Cerebellar nuclear complex (tissue), 1 donor: ENCODE measurements at places on chromosomes 1 and 21.

- no peak for DNase-seq
Measured at GRCh38 chr1:243433737-243434370, 178.0 kb downstream of the SDCCAG8 start.

DNA sequence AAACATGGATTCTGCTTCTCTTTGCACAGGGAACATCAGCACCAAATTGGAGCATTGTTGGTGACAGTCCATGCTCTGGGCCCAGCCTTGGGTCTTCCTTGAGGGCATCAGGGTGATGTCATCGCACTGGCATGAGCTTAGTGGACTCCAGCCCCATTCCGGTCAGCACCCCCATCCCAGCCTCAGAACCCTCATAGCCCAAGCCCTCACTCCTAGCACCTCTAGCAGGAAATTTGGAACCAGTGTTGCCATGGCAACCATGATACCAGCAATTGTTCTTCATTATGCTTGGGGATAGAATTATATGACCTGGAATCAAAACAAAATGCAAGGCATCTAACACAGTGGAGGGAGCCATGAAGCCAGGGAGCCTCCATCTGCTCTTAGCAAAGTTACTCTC is 83.1 kb downstream of the VWA5B1 start:
- DNase-seq: no peak

DNA sequence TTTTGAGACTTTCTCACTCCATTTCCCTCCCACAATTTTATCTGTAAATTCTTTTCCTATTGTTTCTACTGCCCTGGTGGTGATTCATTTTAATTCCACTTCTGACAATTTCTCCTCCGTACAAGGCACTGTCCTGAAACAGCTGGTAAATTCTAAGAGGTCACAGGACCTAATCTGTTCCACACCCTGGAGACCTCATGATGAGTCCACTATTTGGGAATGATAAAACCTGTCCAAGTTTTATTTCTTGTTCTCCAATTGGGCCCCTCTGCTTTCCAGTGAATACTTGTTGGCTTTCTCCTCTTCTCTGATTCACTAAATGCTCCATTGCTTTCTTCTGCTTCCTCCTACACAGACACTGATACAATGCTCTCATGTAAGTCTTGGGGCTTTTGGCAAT is 343.1 kb upstream of the DUSP10 start:
- no peak for DNase-seq

GRCh38 chr1:42041031-42041430 is 112.2 kb upstream of the GUCA2B start:
- no peak for DNase-seq

DNA sequence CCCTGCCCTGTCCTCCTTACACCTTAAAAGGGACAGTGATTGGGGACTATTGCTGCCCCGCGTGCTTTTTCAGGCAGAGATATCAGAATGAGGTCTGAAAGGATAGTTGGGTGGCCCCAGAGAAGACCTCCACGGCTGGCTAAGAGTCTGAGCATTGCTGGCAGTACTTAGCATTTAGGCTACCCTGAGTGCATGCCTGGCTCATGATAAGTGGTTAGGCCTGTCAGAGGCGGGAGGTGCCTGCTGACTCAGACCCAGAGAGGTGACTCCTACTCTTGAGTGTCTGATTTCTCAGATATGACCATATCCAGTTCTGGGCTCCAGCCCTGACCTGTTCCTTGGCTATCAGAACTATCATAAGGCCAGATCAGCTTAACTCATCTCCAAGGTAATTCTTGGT is 213.7 kb downstream of the PBX1 start:
- DNase-seq: no peak

- DNase-seq: no peak
Measured at GRCh38 chr1:43868741-43869067, 64.9 kb upstream of the ARTN start.

GRCh38 chr1:89502895-89503294 is 21.7 kb upstream of the LRRC8B start:
- no peak for DNase-seq

DNA sequence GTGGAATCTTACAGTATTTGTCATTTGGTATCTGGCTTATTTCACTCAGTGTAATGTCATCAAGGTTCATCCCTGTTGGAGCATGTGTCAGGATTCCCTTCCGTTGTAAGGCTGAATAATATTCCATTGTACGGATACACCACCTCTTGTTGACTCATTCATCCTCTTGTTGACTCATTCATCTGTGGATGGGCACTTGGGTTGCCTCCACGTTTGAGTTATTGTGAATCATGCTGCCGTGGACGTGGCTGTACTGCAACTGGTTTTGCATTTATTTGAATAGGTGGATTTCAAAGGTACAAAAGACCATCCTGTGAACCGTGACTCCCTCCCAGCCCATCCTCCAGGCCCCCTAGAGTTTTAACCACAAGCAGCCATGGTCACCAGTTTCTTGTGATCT is 11.9 kb upstream of the TCP10L start:
- DNase-seq: no peak

DNA sequence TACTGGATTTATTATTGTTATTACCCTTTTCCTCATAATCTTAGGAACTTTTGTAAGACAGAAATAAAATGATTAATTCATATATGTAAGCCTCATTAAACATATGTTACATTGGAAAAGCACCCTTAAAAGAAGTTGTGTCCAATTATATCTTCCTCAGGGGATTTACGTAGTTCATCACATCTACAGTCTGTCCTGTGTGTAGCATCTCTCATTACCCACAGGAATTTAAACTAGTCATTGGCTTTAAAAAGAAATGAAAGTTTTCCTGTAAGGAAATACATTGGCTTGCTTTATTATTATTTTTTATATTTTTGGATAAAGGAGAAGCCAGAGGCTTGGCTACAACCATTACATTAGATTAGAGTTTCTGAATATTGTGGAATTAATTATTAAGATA is 56.1 kb downstream of the SWT1 start:
- DNase-seq: no peak

DNA sequence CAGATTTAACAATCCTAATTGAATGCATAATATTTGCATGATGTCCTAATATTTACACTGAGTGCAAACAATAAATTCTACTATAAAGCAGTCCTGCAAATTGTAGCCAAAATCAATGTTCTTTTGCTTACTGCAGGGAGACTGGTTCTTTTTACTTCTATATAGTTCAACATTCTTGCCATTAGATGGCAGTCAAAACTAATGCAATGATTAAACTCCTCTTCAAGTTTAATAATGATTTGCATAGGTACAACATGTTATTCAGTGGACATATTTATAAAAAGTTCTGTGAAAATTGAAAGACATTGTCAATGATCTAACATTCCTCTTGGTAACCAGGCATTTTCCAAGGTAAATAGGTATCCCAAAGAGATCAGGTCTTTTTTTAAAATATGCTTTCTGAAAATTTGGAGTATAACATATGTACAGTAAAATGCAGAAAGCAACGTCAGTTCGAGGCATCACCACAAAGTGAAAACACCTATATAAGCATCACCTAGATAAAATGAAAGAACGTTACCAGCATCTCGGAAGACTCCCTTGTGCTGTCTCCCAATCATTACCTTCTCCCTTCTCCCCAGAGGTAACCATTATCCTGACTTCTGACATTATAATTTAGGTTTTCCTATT is 9.8 kb upstream of the FNBP1L start:
- DNase-seq: no peak

DNA sequence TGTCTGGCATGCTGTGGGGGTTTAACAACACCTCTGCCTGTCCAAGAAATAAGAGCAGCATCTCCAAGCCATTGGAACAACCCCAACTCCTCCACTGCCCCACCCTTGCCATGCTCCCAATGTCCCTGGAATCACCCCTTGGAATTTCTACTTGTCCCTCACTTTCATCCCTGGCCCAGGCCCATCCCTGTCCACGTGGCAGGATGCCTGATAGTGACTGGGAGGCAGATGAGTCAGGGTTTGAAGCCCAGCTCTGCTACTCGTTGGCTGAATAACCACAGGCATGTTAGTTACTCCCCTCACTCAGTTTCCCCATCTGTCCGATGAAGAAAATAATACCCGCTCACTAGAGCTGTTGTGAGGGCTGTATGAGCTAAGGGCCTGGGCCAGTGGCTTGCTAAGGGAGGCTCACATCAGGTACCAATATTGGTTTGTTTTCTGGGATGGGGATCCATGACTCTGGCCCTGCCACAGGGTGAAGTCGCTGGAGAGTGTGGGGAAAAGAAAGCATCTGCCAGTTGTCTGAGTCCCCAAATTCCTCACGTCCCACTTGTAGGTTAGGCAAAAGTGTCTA is 99.4 kb upstream of the TLR5 start:
- no peak for DNase-seq

DNA sequence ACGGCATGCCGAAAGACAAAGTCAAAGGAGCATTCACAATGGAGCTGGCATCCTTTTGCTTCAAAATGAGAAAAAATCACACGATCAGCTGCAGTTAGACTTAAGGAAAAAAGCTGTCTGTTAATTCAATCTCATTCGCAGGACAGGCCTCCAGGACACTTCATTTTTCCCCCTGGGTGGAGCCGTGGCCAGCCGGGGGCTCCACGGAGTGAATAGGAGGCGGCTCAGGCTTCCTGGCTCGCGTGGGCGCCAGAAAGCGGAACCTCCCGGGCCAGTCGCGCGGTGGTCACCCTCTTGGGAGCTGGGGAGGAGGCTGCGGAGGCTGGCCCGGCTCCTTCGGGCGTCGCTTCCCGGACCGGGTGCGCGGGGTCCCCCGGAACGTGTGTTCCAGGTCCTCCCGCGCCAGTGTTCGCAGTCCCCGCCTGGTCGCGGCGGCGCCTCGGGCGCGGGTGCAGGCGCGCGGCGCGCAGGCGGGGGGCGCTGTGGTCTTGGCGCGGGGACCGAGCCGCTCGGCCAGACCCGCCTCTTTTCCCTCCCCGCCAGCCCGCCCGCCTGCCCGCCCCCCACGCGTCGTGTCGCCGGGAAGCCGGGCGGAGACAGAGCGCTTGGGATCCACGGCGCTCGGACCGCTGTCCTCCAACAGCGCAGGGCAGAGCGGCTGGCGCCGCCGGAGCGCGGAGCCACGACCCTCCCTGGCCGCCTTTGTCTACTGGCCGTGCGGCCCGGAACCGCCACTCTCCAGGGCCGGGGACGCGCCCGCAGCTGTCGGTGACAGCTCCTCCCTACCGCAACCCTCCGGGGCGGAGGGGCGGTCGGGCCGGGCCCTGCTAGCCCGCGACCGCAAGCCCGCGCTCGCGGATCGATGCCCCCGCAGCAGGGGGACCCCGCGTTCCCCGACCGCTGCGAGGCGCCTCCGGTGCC is at the start of gene RHOU:
Gene RHOU, plus strand, starts transcription at position 599 of the 921 bp plus-strand sequence. Its CDS starts 264 bp downstream, at position 863.
- DNase-seq: no peak

DNA sequence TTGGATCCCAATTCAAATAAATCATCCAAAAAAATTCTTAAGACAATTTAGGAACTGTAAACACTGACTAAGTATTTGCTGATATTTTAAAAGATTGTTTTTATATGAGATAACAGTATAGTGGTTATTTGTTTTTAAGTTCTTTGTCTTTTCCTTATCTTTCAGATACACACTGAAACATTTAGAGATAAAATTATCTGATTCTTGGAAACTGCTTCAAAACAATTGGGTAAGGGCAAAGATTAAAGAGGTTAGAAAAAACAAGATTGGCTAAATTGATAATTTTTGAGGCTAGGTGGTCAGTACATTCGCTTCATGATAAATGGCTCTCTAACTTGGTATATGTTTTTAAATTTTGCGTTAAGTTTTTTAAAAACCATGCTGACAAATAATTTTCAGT is 117.3 kb downstream of the PSMG1 start:
- DNase-seq: no peak

GRCh38 chr1:9038881-9039760 is 12.9 kb upstream of the SLC2A7 start:
- DNase-seq: no peak

GRCh38 chr1:38746941-38747600 is 112.5 kb downstream of the RRAGC start:
- no peak for DNase-seq

- DNase-seq: no peak
Measured at GRCh38 chr21:44735821-44736220, 24.4 kb upstream of the TSPEAR start.

GRCh38 chr21:44927587-44928461 is 7.1 kb upstream of the ITGB2 start:
- DNase-seq: no peak

GRCh38 chr1:228145463-228146416 is 4.0 kb upstream of the GJC2 start:
- no peak for DNase-seq

- DNase-seq: no peak
Measured at GRCh38 chr21:32702702-32703101, 25.1 kb downstream of the SYNJ1 start.

- no peak for DNase-seq
Measured at GRCh38 chr1:41286992-41287391, 44.9 kb upstream of the SCMH1 start.

DNA sequence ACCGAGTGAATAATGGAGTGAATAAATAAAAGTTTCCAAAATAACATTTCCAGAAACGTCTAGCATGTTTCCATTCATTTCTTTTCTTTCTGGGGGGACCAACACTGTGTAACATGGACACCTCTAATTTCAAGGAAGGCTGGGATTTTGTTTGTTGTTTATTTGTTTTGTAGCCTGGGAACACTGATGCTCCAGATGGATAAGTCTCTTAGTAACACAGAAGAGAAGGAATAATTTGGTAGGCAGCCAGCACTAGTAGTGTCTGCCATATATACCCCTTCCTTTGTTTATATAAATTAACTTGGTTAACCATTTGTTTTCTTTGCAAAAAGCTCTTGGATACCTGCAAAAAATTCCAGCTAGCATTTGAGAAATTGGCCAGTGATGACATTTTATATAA is 411.4 kb upstream of the DEPDC1 start:
- DNase-seq: no peak

DNA sequence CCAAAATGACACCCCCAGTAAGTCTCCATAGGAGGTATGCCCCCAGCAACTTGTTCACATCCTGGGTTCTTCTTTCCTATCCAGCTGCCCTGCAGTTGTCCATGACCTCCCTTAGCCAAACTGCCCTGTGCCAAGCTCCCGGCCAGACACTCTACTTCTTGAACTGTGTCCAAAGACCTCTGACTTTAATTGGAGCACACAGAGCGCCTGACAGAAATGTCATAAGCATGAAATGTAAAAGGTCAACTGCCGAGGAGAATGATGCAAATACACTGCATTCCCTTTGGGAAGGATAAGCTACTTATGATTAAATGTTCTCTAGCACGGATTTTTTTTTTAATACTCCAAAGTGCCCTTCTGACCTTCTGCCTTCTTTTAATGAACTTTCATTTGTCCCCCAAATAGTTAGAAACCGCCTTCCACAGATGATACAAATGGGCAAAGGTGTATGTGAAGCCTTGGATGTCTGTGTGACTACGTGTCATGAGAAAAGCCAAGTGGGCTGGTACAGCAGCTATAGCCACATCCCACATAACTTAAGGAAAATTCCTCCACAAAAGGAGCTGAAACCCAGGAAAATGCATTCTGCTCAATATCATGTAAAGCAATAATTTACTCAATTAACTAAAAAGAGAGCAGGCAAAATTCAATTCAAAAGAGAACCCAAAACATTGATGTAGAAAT is 26.8 kb downstream of the PALMD start:
- DNase-seq: no peak

GRCh38 chr1:189027512-189027911 is 1450.2 kb downstream of the BRINP3 start:
- no peak for DNase-seq

DNA sequence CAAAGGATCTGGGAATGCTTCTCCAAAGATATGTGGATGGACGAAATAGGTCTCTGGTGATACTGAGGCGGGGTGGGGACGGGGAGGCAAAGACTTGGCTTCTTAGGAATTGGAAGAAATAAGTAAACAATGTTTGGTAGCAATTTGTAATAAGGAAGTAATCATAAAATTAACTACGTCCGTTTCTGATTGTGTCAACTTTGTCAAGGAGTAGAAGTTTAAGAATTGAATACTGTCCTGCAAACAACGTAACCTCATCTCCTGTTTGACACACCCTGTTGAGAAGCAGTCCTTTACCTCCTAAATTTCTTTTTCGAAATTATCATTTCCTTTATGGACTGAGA is 471 bp downstream of the POLR3C start:
- DNase-seq: no peak
